ENCODE measurements at places on chromosomes 16 and 17. TPM values are rescaled to one million over a fixed set of nuclear protein-coding genes. Genes with fewer than 3 reads are reported as not detected.
A peak's percentile ranks its signal among the peaks of the same experiment; 100 is the strongest.

The DPEP3 gene
- total RNA-seq: 0.29 TPM

The MOSMO gene
- total RNA-seq: 21.3 TPM

DNA sequence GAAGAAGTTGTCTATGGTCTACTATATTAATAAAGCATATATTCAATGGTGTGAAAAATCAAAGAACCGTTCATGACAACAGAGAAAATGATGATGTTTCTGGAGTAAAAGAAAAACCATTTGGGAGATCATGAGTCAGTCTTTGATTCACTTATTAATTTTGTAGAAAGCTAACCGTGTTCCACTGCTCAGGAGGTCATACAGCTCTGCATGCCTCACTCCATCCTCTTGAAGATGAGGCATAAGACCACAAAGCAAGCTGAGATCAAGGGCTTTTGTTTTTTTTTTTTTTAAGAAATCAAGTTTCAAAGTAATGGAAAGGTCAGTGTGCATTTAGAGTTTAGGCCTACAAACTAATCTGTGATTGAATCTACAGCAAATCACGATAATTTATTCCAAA lies 206.4 kb downstream of the CEP112 start:
- no peak for DNase-seq

DNA sequence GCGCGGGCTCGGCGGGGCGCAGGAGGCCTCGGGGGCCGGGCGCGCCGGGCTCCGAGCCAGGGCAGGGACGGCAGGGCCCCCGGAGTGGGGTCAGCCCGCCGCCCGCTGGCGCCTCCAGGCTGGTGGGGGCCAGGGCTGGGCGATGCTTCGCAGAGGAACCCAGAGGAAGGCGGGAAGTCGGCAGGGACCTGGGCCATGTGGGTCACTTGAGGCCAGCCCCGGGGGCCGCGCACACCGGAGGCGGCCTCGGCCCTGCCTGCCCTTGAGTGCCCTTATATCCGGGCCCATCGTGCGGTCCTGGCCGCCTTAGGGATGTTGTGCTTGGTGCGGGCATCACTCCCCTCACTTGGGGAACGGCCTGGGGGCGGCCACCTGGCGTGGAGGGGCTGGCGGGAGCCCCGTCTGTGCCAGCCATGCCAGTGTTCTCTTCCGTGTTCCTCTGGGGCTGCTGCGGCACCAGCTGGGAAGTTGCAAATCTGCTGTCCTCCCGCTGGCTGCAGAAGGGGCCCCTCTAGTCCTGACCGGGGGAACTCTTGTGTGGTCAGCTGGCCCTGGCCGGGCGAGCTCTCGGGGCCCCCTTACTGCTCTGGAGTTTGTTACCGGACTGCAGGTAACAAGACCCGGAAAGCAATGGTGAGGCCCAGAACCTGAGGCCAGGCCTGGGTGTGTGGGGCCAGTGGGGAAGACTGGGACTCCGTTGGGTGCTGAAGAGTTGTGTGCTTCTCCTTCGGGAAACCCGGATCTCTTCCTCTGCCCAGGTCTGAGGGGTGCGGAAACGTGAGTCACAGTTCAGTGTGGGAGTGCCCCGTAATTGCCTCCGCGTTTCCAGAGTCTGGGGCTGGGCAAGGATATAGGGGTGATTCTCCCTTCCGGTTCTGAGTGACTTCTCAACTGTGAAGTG lies 849 bp downstream of the CAPN15 start:
- peak; percentile 35 for DNase-seq

- no peak for DNase-seq
These were observed 46.7 kb upstream of the PVALEF start for GRCh38 chr17:81118308-81119221.

- no peak for DNase-seq
These were observed 434 bp upstream of the CPSF4L start for GRCh38 chr17:73261952-73262675.

The NT5M gene
- 0.93 TPM for total RNA-seq

The CPHXL2 gene
- total RNA-seq: not detected

DNA sequence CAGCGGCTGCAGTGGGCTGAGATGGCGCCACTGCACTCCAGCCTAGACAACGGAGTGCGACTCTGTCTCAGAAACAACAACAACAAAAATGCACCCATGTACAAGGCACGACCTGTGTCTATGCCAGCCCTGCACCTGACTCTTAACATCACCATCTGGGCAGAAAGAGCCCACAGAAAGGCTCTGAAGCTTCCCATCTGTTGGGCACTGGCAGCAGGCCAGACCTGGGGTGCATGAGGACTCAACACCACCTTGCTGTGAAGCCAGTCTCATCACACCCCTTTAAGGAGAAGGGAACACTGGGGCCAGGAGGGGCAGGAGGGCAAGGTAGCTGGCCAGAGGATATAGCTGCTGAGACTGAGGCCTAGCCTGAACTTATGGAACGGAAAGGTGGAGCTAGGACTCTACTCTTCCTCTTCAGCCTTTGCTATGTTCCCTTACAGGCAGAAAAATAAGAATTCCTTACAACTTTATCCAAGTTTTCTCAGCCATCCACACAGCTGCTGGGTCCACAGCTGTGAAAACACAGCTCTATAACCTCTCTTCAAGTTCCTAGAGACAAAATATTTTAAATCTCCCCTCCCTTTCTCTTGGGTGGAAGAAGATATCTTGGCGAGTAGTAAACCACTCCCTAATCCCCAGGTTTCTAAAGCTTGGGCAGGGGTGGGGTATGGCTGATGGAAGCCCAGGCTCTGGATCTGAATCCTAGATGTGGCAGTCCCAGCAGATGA lies 2.8 kb downstream of the ELOB start:
- no peak for DNase-seq

DNA sequence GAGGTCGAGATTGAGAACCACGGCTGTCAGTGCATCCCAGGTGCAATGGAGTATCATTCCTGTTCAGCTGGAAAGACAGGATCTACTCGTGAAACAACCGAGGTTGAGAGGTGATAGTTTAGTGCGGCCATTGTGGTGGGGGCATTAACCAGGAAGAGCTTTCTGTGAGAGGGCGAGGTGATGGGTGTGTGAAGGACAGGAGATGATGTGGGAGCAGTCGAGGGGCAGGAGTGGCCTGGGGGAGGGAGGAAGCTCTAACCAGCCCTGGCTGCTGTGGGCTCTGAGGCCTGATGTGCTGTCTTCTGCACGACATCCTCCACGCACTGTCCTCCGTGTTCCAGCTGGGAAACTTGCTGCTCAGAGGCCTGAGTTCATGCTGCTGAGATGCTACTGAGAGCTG lies 22.0 kb downstream of the GOSR2 start:
- DNase-seq: no peak

GRCh38 chr17:31283841-31284240 lies 13.2 kb downstream of the OMG start:
- no peak for DNase-seq

The CLEC19A gene
- total RNA-seq: not detected

The TEKT3 gene
- not detected for total RNA-seq

- peak; percentile 63 for DNase-seq
These were observed 51.8 kb downstream of the BEAN1 start for GRCh38 chr16:66478733-66479511.

DNA sequence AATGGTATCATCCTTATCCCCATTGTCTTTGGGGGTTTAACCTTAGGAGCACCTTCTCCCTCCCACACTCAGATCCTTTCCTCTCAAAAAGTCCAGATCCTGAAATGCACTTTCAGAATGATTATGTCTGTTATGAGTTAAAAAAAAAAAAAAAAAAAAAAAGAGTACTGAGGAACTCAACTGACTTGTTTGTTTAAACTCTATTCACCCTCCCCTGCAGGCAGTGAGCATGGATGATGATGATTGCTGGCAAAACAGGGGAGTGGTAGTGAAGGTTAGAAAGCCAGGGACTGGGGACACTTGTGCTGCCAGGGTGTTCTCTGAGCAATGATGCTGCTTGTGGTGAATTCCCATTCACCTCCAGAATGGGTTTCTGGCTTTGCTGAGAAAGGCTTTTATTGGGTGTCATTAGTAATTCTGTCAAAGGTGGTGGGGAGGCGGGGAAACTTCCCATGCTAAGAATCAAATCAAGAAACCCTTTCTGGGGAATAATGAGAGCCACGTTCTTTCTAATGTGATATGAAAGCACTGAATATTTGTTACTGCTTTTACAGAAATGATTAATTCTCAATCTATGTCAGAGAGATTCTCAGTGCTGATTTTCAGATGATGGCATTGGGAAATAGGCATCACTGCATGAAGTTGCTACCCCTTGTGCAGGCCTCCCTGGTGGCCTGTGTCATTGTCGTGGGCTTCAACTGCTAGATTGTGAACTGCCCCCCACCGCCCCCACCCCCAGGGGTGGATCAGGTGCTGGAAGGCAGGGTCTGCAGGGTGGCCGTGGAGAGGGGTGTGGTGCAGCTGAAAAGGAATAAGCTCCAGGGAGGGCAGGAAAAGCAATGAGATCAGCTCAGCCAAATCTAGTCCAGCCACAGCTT lies 14.1 kb downstream of the CCL4 start:
- DNase-seq: no peak

The C16orf92 gene
- not detected for total RNA-seq

DNA sequence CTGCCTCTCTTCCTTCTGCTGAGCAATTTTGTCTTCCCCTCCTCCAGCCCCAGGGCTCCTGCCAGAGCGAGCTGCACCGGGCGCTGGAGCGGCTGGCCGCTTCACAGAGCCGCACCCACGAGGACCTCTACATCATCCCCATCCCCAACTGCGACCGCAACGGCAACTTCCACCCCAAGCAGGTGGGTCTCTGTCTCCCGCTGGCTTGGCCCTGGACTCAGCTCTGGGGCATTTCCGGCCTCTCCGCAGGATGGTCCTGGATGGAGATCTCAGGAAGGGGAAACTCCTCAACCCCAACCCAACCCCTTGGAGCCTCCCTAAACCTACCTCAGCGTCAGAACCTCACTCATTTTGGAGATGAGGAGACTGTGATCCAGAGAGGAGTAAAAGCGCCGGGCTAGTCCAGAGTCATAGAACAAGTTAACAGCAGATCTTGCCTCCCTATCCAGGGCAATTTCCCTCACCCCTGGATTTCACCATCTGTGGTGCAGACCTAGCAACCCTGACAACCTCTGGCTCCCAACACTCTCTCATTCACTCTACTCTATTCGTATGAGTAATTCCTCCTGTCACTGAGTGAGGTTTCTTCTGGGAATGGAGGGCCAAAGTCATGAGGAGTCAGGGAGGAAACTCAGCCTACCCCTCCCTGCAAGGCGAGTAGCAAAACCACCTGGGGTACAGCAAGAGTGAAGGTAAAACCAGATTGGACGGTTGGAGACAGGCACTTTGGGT lies 10.8 kb downstream of the IGFBP4 start:
- no peak for DNase-seq

GRCh38 chr17:35315283-35315682 lies 58.1 kb downstream of the SLFN11 start:
- no peak for DNase-seq

The ITGA2B gene
- total RNA-seq: not detected

The CDH13 gene
- not detected for total RNA-seq
